A549 treated with Mapracorat at 1 μM for 4 hours (cell line): ENCODE measurements at places on chromosomes 7 and 10. TPM values are rescaled to one million over a fixed set of nuclear protein-coding genes. Genes with fewer than 3 reads are reported as not detected.

Gene TAS2R39
- not detected in 5 replicates for total RNA-seq

Gene FRA10AC1
- 4.9 to 5.6 TPM (median 5.5 TPM) in 5 replicates for total RNA-seq

Gene LRRC4
- not detected in 5 replicates for total RNA-seq

Gene TUBB8
- 0.07 to 0.16 TPM (median 0.09 TPM) in 4 of 5 replicates, not detected in the other for total RNA-seq

Gene GNAT3
- not detected in 5 replicates for total RNA-seq

Gene GPR85
- total RNA-seq = not detected in 5 replicates

Gene ITPRID1
- total RNA-seq = not detected in 5 replicates

Gene FZD8
- total RNA-seq = 3.4 to 5.4 TPM (median 5.3 TPM) in 5 replicates

Gene ABCB1
- total RNA-seq = 0.20 to 0.51 TPM in 2 of 5 replicates, not detected in the others

Gene ST8SIA6
- 0.07 TPM in 1 of 5 replicates, not detected in the others for total RNA-seq

Gene SEPHS1
- total RNA-seq = 55.6 to 72.0 TPM (median 66.3 TPM) in 5 replicates

Gene MARCHF5
- 28.9 to 39.0 TPM (median 35.5 TPM) in 5 replicates for total RNA-seq

Gene FAM24B
- 11.3 to 13.7 TPM (median 12.7 TPM) in 5 replicates for total RNA-seq

Gene PKD2L1
- 0.06 to 0.21 TPM (median 0.09 TPM) in 5 replicates for total RNA-seq

Gene SEMA3C
- total RNA-seq = 41.9 to 86.4 TPM (median 63.4 TPM) in 5 replicates

Gene VIPR2
- not detected in 5 replicates for total RNA-seq

Gene NEBL
- total RNA-seq = 6.6 to 10.1 TPM (median 9.1 TPM) in 5 replicates

Gene CHAT
- not detected in 5 replicates for total RNA-seq

Gene SLC13A1
- not detected in 5 replicates for total RNA-seq

Gene HMX2
- total RNA-seq = 0.08 to 0.23 TPM (median 0.14 TPM) in 4 of 5 replicates, not detected in the other

Gene PAX4
- total RNA-seq = not detected in 5 replicates

Gene ABI1
- total RNA-seq = 49.3 to 56.7 TPM (median 52.2 TPM) in 5 replicates

Gene CPEB3
- total RNA-seq = 0.21 to 0.41 TPM (median 0.32 TPM) in 5 replicates

Gene GPR141
- total RNA-seq = not detected in 5 replicates

Gene SEMA3D
- 0.08 to 0.10 TPM in 2 of 5 replicates, not detected in the others for total RNA-seq

Gene HILPDA
- total RNA-seq = 23.1 to 28.0 TPM (median 24.4 TPM) in 5 replicates

Gene C10orf105
- not detected in 5 replicates for total RNA-seq

Gene SLF2
- total RNA-seq = 6.7 to 10.3 TPM (median 9.0 TPM) in 5 replicates

Gene PLAU
- 102 to 121 TPM (median 116 TPM) in 5 replicates for total RNA-seq

Gene ARPC1A
- 118 to 141 TPM (median 124 TPM) in 5 replicates for total RNA-seq

Gene UBE3C
- 56.1 to 69.4 TPM (median 64.6 TPM) in 5 replicates for total RNA-seq

Gene PNLIPRP1
- not detected in 5 replicates for total RNA-seq

Gene ZPBP
- not detected in 5 replicates for total RNA-seq

Gene CAV1
- 512 to 685 TPM (median 586 TPM) in 5 replicates for total RNA-seq

Gene FAM25C
- 1.2 to 1.7 TPM in 2 of 5 replicates, not detected in the others for total RNA-seq

Gene TRPV5
- not detected in 5 replicates for total RNA-seq

Gene TEX47
- total RNA-seq = not detected in 5 replicates

Gene PON1
- 0.75 to 1.6 TPM (median 1.0 TPM) in 5 replicates for total RNA-seq

Gene OR9A2
- not detected in 5 replicates for total RNA-seq

Gene HIPK2
- 26.0 to 41.4 TPM (median 35.1 TPM) in 5 replicates for total RNA-seq

Gene MMS19
- 40.0 to 50.7 TPM (median 47.0 TPM) in 5 replicates for total RNA-seq

Gene STK17A
- total RNA-seq = 24.6 to 28.3 TPM (median 26.8 TPM) in 5 replicates
